ENCODE measurements at places on chromosomes 11 and 22.

DNA sequence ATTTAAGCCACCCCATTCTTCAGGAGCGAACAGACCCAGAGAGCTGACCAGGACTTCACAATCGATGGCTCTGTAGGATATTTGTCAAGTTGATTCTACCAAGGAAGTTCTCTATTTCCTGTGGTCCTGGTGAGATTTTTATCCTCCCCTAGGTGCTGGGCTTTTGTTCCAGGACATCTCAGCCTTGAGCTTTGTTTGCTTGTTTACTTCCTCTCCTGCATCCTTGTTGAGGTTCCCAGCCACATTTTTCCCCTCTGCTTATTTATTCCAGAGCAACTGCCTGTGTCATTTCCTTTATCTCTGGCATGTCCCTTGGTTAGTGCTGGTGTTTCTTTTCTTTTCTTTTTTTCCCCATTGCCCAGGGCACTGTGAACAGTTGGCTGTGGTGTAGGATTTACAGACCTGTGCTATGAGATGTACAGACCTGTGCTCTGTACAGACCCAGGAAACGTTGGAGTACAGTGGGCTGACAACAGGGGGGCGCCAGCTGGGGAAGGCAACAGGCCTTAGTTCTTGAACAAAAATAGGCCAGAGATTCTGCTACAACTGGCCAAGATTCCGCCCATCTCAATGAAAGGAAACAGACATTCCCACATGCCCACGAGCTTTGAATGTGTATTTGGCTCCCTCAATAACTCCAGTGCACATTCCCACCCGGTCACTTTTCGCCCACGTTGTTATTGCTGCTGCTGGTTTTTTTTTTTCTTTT, 235.9 kb upstream of the DDI1 start:
- no peak for DNase-seq

- DNase-seq: no peak
These were observed 36.0 kb upstream of the APOA1 start for GRCh38 chr11:116873381-116873780.

- DNase-seq: no peak
These were observed 224.1 kb downstream of the CADM1 start for GRCh38 chr11:115279813-115280761.

DNA sequence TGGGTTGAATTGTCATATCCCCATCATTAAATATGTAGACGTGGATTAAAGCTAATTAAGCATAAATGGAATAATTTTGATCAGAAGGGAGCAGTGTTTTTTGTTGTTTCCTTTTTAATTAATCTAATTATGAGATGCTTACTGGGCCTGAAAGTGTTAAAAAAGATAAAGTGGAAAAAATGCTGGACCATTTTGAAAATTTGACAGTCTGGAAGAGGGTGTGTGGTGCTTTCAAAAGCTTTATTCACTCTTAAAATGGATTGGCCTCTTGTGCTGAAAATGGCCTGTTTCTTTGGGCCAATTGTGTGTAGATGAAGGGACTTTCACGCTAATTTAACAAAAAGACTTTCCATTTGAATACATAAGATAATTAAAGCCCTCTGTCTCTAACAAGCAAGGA, 1.8 kb downstream of the TNRC6B start:
- DNase-seq: no peak

- DNase-seq: no peak
These were observed 9.7 kb upstream of the ANKK1 start for GRCh38 chr11:113377681-113378412.

DNA sequence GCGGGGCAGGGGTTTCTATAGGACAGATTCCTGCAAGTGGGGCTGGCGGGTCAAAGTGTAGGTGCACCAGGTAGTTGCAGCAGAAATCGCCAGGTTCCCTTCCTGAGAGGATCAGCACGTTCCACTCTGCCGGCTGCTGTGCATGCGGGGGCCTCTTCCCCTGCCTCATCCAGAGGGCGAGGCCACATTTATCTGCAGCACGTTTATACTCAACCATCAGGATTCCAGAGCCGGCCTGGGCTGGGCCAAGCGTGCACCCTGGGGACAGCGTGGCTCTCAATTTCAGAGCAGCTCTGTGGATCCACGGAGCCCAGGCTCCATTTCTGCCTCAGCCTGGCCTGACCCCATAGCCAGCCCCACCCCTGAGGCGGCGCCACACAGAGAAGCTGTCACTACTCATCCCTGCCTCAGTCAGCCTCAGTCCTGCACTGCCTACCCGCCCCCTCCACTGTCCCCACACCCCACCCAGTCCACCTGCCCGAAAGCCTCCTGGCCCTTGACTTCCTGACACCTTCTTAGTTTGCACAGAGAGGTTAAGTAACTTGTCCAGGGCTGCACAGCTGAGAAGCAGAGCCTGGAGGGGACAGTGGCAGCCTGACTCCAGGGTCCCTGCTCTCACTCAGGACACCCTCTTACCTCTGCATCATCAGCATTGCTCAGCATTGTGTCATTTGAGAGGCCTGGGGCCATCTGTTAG, 45.9 kb upstream of the RTL6 start:
- DNase-seq: no peak

GRCh38 chr22:36164621-36165020, 4.1 kb upstream of the APOL3 start:
- no peak for DNase-seq

DNA sequence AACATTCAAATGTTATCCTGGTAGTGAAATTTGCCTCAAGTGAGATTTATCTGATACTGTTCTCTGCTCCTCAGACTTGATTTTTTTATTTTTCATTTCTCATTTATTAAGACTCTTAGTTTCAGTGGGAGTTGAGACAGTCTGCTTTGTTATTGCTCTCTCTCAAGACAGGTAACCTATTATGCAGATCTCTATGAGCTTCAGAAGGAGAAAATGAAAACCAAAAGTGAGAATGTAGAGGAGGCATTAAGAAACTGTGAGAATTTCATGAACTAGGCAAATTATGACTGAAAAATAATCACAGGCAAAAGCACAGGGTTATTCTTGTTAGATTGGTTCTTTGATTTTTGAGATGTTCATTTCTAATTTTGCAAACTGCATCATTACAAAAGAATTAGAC, 290.0 kb upstream of the CHORDC1 start:
- no peak for DNase-seq

DNA sequence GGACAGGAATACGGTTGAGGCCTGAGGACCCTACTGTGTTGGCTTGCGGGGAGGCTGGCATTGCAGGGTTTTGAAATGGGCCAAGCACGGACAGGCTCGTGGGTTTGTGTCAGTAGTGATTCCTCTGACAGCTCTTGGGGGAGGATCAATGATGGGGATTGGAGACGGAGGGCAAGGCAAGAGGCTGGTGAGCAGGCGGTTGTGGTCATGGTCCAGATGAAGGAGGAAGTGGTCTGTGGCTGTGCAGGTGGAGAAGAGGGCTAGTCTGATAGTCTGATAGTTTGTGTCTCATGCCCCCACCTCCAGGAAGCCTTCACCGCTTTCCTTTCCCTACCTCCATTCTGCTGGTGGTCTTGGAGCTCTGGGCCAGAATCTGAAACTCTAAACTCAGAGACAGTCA, 3.0 kb downstream of the MAFF start:
- peak; percentile 67 for DNase-seq

GRCh38 chr11:46127150-46127638, 5.9 kb upstream of the PHF21A start:
- peak; percentile 34 for DNase-seq

DNA sequence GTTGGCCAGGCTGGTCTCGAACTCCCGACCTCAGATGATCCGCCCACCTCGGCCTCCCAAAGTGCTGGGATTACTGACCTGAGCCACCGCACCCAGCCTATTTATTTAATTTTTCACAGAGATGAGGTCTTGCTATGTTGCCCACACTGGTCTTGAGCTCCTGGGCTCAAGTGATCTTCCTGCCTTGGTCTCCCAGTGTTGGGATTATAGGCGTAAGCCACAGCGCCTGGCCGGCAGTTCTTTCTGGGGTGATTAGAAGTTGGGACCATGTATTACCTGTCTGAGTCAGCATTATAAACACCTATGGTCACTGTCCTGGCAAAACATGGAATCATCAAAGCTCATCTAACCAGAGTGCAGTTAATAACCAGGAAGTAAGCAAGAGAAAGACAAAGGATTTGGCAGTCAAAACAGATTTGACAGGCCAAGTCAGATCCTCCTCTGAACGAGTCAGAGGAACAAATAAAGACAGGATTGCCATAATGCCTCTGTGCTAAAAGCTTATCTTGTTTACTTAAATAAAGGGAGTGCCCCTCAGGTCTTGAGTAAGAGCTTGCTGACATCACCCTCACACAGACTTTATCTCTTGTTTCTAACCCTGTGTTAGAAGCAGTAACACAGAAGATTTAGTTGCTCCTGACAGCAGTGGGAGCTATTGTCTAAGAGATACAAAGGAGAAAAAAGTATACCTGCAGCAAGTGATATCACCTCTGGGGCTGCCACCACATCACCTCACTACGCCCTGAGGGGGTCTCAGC, 3.7 kb downstream of the SERPIND1 start:
- no peak for DNase-seq

DNA sequence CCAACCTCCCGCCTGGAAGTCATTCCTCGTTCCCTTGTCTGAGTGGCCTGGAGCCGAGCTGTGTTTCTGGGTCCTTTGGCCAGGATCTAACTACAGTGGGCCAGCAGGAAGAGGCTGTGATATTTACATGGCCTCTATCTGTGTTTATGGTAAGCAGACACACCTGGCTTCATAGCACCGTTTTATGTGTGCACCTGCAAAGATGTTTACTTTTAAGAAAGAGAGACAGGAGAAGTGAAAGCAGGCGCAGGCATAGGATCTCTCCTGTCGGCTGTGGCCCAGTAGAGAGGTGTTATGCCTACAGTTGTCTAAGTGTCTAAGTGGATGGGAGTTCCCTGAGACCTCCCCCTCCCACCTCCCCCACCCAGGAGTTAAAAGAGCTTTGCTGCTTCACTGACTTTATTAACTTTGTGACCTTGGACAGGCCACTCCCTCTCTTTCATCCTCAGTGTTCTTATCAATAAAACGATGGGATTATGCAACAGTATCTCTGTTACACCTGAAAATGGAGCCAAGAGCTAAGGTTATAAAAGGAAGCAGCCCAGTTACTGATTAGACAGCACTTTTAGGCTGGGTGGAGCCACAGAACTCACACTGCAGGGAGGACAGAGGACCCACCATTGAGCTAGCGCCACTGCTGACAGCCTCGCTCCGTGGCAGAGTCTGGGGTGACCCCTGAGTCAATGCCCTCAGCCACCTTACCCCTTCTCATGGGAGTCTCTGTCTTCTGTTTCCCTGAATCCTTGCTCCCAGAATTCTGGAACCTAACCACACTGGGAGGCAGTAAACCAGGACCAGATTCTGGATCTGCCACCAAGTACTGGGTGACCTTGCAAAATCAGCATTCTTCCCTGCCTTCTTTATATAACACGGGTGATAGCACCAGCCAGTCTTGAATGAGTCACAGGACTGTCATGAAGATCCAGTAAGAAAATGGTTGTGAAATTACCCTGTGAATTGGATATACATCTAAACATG, 22.0 kb downstream of the ST14 start:
- DNase-seq: peak; percentile 79

- no peak for DNase-seq
These were observed 28.8 kb downstream of the CCDC81 start for GRCh38 chr11:86403458-86403857.

- DNase-seq: no peak
These were observed 249.2 kb downstream of the DLG2 start for GRCh38 chr11:85377901-85378300.

DNA sequence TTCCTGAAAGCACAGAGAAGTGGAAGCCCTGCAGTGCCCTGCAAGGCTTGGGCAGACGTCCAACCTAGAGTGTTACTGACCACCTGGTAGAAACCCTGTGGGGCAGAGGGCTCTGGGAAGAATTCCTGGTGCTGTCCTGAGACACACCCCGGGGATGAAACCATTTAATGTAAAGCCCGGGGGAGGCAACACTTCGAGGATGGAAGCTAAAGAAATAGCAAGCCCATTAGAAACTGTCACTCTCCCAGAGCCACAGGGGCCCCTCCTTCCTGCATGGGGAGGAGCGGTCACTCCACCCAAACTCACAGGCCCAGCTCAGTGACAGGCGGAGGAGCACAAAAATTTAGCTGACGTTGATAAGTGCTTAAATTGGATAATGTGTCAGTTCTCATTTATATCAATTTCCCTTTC, 57.6 kb downstream of the NRXN2 start:
- DNase-seq: no peak

DNA sequence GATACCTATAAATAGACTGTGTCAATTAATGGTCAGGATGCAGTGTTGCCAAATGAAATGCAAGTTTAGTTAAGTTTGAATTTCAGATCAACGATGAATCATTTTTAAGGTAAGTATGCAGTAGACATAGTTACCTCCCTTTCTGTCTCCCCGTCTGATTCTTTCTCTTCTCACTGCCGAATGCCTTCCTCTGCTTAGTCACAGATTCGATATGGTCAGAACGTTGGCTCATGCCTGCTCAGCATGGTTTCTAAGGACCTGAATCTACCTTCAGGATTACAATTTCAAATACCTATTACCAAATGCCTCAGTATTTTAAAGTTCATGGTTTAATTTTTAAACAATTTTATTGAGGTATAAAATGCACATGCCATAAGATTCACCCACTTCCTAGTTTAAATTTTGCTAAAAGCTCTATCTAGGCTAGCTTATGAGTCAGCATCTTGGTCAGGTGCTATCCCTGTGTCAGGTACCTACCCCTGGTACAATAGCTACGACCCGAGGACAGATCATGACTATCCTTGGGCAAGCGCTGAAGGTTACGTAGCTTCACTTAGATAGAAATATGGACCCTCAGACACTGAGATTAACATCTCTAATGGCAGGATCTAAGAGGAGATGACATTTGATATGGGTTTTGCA, 78.2 kb upstream of the SPON1 start:
- no peak for DNase-seq

DNA sequence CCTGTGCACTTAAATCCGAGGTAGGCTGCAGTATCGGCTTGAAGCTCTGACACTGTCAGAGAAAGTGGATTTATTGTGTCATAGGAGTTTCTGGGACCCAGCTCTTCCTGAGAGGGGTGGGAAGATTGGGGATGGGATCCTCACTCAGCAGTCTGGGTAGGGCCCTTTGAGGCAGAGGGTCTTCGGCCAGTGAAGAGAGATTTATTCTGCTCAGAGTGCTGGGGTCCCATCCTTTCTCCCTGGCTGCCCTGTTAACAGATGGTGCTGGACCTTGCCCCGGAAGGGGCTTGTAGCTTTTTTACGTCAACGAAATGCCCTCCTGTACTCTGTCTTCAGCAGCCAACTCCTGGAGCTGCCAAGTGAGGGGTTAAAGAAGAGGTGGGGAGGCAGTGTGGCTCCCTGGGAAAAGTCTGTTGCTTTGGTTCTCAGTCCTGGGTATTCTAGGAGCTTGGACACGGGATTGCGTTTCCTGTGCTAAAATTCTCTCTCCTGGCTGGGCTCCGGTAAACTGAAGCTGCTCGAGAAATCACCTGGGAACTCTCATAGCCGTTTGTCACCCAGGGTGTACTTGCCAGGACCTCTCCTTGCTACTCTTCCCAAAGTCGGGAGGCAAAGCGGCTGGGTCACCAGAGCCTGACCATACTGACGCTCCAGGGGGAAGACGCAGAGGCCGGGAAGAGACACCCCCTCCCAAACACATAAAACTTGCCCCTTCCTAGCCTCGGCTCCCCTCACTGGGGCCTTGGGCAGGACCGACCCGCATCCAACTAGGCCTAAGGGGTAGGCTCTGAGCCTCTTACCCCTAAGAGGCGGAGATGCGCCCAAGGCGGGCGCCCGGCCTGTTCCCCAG, 806 bp upstream of the SMDT1 start:
- DNase-seq: no peak

All from B cell (primary cell).